ENCODE measurements at places on chromosomes 12 and 14.

DNA sequence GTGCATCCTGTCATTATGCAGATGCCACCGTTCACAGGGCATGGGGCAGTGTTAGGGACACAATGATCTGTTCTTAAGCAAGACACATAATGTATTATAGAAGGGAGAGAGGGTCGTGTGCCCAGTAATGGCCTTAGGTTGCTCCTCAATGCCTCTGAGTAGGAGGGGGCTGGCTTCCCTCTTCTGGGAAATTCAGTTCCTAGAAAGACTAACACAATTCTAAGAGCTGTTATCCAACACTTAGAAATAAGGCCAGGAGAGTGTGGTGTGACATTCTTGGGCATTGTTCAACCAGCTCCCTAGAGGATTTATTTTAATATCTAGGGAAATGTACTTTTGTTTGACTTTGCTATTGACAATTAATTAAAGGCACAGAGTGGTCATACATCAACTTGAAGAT, 118.5 kb downstream of the ADCK1 start:
- no peak for DNase-seq

- DNase-seq: no peak
Measured at GRCh38 chr14:75646762-75647161, 13.9 kb downstream of the ERG28 start.

DNA sequence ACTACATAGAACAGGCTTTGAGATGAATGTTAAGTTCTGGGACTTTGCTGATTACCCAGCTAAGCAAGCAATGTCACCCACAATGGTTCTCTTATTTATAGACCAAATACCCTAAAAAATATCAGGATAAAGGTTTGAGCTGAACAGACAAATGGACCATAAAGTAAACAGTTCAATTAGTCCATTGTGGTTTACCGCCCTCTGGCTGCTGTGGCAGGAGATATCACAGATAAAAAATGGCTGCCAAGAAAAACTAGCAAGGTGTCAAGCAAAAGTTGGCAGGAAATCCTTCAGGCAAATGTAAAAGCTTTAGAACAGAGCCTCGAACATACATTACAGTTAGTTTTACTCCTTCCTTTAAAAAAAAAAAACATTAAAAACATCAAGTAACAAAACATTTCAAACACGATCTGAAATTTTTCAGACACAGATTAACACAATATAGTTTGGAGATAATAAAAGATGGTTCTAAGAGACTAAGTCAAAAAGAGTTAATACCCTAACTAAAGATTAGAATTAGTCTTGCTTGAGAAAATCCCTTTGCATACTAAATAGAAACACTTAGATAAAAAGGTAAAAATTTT, 41.3 kb downstream of the MED13L start:
- no peak for DNase-seq

DNA sequence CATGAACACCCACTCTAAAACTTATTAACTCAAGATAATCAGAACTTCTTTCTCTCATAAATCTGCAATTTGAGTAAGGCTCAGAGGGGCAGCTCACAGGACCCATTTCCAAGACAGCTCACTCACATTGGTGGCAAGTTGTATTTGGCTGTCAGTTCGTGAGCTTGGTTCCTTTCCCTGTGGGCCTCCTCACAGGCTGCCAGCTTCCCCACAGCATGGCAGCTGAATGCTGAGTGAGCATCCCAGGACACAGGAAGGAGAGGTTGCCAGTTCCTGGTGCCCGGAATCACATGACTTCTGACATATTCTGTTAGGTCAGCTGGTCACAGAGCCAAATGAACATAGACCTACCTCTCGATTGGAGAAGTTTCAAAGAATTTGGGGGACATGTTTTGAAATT, 116.6 kb upstream of the TMEM233 start:
- DNase-seq: no peak
